ENCODE measurements at places on chromosomes 11 and 22.

DNA sequence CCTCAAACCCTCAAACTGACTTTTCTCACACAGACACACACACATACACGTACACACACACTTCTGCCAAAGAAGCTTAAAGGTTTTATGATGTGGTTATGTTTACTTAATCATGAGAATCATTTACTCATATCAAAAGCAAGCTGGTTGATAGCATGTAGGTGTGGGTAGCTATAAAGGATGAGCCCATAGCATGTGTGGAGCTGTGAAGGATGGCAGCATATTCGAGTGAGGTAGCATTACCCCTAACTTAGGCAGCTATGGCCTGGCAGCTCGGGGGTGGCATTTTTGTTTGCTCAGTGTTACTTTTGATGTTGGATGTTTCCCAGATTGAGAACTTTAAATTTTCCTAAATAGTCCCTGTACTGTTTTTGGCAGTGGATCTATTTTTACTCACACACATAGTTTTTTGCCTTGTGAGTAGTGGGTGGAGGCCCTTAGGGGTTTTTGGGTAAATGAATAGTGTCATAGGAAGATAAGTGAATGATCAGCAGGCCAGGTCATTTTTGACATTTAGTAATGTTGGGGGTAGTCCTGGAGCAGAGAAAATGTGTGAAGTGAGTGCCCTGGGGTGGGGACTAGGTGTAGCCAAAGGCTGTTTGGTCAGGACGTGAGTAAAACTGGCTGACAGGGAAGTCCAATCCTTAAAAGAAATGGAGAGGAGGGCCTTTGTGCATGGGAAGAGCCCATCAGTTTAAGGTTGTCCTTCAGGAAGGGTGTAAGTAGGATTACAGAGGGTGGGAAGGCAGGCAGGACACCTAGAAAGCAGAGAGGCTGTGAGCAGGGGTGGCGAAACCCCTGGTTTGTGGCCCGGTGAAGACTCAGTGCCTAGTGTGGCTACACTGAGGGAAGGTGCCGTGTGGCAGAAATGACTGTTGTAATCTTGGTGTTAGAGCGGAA, 7.1 kb downstream of the YWHAH start:
- DNase-seq: no peak

- DNase-seq: no peak
Observed at GRCh38 chr11:130904380-130904779, 11.9 kb downstream of the SNX19 start.

GRCh38 chr11:2815762-2816496, 69.6 kb downstream of the CDKN1C start:
- DNase-seq: no peak

DNA sequence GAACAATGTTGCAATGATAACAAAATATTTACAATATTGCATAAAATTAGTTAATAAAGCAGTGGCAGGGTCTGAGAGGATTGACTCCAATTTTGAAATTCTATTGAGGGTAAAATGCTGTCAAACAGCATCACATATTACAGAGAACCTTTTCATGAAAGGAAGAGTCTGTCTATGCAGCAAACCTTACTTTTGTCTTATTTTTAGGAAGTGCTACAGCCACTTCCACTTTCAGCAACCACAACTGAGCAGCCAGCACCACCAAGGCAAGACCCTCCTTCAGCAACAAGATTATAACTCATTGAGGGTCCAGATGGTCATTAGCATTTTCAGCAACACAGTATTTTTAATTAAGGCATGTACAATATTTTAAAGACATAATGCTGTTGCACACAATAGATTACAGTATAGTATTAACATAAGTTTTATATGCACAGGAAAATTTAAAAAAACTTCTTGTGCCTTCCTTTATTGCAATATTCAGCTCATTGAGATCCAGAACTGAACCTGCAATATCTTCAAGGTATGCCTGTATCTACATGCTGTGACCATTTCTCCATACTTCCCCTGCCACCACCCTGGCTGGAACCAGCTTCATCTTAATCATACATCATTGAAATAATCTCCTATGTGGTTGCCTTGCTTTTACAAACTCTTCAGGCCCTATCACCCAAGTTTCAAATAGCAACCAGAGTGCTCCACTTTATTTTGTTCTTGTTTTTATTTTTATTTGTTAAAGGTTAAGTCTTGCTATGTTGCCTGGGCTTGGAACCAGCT, 711.2 kb downstream of the KCNA4 start:
- no peak for DNase-seq

Data from CD4-positive, alpha-beta T cell treated with Interleukin-6 for 4 hours (primary cell).